Naive thymus-derived CD4-positive, alpha-beta T cell (primary cell): ENCODE measurements at places on chromosomes 12 and 14.

DNA sequence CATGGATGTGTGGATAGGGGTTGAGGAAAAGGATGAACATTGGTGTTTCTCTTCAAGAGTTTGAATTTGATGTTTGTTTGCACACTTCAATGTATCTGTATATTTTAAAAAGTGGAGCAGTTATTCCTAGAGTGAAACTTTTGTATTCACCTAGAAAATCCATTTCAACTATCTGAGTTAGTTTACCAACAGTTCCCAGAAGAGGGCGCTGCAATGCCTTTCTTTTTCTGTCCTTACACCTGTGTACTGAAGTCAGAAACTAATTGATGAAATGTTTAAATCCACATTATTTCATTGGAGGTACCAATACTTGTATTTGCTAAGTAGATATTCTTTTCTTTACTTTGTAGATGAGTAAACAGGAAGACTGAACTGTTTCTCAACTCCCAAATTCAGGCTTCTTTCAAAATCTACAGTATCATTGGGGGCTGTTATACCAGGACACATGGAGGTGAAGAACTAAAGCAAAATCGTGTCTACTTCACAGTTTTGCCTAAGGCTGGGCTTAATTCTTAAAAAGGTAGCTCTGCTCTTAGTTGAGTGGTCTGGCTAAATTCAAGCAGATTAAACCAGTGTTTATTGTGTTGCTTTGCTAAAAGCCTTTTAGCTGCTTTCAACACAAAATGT, 26.6 kb upstream of the KLRB1 start:
- peak; percentile 80 for DNase-seq

- no peak for DNase-seq
Measured at GRCh38 chr12:52029685-52030084, 21.6 kb upstream of the NR4A1 start.

DNA sequence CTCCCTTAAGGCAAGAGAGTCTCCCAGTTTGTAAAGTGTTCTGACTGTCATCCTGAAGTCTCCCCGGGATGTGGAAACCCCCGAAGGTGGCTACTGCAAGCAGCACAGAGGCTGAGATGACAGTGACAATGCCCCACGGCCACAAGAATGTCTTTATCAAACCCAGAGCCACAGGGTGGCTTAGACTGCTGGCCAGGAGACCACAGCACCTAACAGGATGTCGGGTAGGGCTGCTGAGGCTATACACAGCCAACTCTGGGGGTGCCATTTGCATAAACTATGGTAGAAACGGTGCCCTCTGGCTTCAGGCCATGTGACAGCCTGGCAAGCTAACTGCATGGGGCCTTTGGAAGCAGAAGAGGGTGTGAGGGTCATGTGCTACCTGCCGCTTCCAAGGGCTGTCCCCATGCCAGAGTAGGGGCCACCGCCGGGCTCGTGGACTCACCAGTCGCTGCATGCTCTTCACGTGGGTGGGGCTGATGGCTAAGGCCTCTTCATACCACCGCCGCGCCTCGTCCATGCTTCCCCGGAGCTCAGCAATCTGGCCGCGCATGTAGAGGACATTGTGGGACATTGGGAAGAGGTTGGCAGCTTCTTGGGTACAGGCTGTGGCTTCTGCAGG, 180.9 kb downstream of the CALM1 start:
- DNase-seq, result no peak

DNA sequence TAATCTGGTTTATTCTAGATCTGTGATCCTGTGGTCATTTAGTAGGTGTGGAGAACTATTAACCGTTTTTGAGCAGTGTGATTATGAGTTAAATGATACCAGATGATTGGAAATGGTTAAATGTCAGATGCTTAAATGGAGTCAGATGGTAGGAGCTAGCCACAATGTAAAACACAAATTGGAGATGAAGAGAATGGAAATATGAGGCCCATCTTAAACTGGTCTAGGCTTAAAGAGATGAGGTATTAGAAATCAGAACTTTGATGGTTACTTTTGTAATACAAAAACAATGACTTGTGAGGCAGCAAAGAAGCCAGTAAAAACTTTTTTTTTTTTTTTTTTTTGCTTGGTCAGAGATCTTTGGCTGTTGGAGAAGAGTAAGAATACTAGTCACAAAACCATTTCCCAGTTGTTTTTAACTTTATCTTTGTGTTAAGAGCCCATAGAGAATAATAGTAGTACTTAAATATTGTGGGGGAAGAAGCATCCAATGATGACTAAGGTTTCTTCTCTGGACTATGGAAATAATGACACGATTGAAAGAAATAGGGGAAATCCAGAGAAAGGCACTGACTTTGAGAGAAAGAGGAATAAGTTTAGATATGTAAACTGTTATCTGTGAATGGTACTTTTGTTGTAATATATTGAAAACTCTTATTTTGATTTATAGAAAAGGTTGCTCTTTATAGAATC, 95.9 kb downstream of the WNK1 start:
- no peak for DNase-seq

- no peak for DNase-seq
Measured at GRCh38 chr12:115859231-115859630, 418.3 kb downstream of the MED13L start.

GRCh38 chr12:54041097-54041690, 8.3 kb downstream of the HOXC5 start:
- no peak for DNase-seq

DNA sequence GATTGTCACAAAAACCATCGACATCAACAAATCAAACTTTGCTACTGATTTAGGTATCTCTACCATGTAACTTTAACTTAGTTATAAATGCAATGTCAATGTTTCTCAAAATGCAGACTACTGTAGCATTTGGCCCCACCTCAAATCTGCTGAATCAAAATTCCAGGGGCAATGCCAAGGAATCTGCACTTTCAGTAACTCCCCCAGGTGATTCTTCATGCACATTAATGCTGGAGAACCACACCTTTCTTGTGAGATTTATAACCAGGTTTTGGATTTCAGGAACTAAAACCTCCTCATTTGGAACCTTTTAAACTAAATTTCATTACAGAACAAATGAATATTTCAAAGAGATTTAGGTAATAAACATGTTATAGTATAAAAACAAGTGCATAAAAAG, 4.9 kb downstream of the ATP2B1 start:
- no peak for DNase-seq

DNA sequence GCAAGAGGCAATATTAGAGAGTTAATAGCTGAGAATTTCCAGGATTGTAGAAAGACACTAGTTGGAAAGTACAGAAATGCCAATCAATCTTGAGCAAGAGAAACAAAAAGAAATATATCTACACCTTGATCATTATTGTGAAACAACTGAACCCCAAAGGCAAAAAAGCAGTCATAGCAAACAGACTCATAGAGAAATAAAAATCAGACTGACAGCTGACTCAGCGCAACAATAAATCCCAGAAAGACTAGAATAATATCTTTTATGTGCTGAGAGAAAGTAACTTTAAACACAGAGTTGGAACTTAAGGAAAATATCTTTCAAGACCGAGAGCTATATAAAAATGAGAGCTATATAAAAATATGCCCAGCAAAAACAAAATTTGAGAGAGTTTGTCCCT, 52.9 kb downstream of the PTPRB start:
- DNase-seq, result no peak

DNA sequence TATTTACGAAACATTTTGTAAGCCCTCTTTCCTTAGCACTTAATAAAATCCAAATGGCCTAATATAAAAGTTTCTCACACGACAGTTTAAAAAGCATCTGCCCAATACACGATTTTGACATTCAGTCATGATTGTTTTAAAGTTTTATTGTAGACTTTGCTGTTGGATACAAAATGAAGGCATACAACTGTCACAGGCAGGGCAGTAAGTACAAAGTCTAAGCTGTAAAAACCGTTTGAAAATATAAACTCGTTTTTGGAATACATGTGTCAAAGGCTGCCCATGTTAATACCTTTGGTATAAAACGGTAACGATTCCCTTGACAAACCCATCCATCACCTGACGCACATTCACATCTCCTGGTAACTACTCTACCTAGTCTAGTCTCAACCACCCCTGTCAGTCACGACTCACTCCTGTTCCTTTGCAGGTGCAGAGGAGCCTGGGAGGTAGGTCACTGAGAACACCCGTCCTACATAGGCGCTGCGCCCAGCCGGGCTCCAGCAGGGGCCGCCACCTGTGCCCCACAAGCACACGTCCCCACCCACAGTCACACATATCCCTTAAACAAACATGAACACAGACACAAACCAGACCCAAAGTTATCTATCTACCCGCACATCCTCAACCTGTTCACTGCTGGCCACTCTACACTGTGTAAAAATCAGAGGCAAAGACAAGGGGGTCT, 27.1 kb downstream of the KCTD10 start:
- no peak for DNase-seq

DNA sequence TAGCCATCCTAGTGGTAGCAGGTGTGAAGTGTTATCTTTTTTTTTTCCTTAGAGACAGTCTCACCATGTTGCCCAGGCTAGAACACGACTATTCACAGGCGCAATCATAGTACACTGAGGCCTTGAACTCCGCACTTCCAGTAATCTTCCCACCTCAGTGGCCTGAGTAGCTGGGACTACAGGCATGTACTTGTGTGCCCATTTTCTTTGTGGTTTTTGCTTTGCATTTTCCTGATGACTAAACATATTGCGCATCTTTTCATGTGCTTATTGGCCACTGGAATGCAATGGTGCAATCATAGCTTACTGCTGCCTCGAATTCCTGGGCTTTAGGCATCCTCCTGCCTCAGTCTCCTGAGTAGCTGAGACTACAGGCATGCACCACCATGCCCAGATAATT, 33.3 kb upstream of the GCH1 start:
- DNase-seq, result no peak

DNA sequence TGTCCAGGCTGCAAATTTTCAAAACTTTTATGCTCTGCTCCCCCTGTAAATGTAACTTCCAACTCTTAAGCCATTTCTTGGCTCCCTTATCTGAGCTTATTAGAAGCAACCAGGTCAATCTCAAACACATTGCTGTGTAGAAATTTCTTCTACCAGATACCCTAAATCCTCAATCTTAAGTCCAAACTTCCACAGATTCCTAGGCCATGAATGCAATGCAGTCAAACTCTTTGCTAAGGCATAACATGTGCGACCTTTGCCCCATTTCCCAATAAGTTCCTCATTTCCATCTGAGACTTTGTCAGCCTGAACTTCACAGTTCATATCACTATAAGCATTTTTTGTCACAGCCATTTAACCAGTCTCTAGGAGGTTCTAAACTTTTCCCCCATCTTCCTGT, 64.5 kb downstream of the TMTC3 start:
- DNase-seq, result no peak

GRCh38 chr12:12870465-12870864, 20.9 kb upstream of the GPRC5A start:
- DNase-seq, result no peak

GRCh38 chr12:2483713-2484112, 311.1 kb upstream of the FKBP4 start:
- no peak for DNase-seq

GRCh38 chr14:96603350-96604255, 101.4 kb downstream of the PAPOLA start:
- DNase-seq, result no peak

DNA sequence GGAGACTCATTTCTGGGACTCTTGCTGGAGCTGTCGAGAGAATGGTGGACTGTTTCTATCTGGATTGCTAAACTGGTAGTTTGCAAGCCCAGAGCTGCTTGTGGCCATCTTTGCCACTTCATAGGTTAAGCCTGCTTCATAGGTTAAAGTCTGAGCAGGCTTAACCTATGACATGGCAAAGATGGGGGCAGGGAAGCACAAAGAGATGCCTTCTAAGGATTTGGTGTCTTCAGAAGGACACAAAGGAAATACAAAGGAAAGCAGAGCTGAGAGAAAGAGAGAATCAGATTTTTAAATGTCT, 78.4 kb upstream of the MAX start:
- no peak for DNase-seq

DNA sequence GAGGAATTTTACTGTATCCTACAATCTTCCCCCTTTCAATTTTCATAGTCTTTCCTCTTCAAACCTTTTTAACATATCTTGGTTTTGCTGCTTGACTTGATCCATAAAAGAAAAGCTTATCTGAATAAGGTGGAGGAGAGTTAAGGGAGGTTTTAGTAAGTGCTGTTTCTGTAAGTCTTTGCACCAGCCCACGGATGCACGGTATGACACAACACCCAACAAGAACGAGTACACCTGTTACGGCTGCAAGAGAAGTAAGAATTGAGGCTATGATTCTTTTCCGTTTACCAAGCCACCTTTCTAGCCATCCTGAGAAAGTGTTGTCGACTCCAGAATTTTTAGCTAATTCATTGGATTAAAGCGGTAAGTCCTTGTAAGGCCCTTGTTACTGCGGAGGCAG, 26.1 kb upstream of the CPNE8 start:
- no peak for DNase-seq

DNA sequence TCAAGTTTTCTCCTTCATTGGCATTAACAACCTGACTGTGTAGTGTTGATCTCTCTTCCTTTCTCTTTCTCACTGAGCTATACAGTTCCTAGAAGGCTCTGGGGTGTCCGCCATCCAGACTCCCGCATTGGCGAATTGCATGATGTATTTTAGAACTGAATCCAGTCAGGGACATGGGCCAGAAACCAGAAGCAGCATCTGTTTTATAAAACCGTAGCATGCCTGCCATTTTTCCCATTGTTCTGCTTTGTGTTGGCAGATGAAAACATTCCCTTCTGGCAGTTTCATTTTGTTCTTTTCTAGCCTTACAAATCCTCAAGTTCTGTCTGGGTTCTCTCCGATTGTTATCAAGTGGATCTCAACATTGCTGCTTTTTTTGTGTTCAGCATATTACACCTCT, 268.3 kb upstream of the SEL1L start:
- no peak for DNase-seq

GRCh38 chr12:130704606-130705005, 11.5 kb downstream of the RIMBP2 start:
- no peak for DNase-seq

GRCh38 chr12:43444940-43445564, 107.0 kb downstream of the ADAMTS20 start:
- DNase-seq, result peak; percentile 8

- DNase-seq, result no peak
Measured at GRCh38 chr14:36306836-36307235, 13.6 kb downstream of the MBIP start.

DNA sequence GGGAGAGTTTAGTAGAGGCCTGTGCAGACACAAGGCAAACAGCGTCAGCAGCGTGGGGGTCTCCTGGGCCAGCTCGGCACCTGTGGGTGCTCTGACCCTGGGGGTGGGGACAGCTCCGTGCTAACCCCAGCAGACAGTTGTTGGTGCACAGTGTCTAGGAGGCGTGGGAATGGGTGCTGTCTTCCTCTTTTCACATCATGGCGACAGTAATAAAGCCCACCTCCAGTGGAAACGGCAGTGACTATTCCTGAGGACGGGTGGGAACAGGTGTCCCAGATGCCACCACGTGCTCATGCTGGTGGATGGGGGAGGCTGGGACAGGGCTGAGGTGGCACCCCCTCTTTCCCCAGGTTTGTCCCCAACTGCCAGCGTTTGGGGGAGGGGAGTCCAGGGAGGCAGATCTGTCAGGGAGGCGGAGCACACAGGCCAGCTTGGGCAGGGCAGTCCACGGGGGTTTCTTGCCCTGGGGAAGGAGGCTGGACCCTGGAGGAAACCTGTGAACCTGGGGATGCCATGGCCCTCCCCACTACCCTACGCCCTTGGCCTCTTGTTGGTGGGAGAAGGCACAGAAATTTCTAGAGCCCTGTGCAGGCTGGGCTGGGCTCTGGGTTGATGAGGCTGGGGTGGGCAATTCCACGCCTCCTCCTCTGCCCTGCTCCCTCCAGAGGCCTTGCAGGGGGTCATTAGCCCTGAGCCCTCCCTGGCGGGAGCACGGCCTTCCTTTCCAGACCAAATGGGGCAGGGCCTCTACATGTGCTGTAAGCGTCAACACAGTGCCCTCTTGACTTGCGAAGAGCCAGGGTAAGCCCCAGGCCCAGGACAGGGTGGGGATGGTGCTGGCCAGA, 3.8 kb downstream of the ZBTB42 start:
- no peak for DNase-seq
